ENCODE measurements at places on chromosomes 6 and 20.

DNA sequence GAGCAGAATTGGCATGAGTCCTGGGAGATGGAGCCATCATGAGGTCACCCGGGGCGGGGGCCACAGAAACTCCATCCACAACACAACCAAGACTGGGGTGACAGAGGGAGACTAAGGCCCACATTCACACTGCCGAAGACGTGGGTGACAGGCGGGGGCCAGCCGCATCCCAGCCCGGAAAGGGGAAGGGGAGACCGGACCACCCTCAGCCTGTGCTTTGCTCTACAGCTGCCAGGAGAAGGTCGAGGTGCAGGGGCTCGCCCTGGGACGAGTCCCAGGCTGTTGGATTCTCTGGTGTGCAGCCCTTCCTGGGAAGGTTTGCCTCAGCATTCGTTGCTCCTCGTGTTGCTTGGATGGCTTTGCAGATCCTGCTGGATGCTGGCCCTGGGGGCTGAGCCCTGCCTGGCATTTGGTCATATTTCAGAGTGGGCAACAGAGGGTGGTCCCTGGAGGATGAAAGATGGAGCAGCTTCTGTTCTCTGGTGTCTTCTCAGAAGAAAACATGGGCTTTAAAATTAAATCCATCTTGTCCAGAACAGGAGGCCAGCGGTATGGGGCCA is 328.9 kb downstream of the TAF4 start:
- no peak for DNase-seq

DNA sequence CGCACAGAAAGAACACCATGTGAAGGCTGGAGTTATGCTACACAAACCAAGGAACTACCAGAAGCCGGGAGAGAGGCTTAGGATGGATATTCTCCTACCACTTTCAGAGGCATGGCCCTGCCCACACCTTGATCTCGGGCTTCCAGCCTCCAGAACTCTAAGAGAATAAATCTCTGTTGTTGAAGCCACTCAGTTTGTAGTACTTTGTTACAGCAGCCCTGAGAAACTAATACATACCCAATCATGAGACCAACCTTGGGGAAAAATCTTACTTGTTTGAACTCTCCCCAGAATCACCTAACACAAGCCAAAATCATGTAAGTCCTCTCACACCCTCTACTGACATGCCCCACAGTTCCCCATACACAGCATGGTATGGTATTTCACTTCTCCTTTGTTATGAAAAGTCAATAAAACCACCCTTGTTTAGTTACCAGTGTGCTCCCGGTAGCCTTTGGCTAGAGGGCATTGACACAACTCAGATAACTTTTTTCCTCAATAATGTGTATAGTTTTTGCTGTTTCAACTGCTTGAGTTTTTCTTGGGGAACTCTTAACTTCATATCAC is 40.7 kb upstream of the SLC2A12 start:
- no peak for DNase-seq

- DNase-seq: no peak
Measured at GRCh38 chr6:161261325-161261724, 12.5 kb downstream of the AGPAT4 start.

DNA sequence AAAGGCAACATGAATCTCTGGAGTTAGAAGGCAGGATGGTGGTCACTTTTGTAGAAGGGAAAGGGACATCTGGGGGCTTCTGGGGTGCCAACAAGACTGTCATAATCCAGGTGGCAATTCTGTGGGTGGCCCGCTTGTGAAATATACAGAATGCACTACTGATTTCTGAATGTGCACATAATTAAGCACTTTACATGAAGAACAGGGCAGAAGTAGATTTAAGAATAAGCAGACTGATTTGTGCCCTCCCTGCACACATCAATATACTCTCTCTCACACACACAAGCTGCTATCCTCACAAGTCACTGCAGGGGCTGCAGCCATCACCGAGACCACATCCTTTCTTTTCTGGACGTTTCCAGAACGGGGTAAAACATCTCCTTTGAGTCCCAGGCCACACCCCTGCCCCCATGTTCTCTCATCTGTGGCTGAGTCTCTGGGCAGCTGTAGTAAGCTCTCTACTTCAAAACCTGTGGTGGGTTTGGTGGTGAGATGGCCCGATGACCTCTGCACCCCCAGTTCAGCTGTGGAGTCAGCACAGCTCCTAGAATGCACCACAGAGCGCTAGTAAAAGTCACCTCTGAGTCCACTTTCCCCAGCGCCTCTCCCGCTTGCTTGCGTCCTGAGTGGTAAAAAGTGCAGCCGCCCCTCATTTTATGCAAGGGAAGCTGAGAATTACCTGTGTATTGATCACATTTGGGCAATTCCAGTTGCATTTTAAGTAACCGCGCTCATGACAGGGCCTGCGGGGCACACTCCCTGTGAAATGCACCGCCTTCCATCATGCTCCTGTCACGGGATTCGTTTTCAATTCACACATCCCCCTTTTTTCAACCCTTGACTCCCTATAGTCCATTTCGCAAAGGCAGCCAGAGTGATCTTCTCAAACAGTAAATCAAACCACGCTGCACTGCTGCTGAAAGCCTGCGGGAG is 115.5 kb downstream of the NFATC2 start:
- no peak for DNase-seq

DNA sequence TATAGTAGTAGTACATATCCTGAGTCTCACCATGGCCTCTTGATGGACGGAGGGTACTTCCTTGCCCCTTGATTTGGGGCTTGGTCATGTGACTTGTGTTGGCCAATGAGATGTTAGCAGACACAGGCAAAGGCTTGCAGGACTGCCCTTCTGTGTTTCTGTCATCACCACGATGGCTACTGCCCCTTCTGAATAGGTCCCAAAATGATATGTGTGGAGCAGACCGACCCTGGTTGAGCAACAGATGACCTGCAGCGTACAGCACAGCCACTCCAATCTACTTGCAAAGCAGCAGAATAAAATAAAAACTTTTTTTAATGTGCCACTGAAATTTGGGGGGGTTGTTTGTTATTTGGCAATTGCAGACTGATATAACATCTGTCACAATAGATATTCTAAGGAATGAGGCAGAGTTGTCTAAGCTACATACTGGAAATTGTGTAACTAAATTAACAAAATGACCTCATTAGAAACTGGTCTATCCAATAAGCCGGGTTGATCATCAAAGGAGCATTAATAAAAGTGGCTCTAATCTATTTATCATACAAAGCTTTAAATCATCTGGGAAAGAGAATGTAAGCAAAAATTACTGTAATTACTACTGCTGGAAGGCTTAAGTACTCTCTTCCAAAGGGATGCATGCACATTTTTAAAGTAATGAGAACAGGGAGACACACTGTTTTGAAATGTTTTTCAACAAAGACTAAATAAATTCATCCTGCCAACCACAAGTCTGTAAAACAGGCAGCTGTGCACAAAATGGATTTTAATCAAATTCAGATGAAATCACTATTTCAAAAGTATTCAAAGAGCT is 209.5 kb downstream of the KIF16B start:
- DNase-seq: no peak

DNA sequence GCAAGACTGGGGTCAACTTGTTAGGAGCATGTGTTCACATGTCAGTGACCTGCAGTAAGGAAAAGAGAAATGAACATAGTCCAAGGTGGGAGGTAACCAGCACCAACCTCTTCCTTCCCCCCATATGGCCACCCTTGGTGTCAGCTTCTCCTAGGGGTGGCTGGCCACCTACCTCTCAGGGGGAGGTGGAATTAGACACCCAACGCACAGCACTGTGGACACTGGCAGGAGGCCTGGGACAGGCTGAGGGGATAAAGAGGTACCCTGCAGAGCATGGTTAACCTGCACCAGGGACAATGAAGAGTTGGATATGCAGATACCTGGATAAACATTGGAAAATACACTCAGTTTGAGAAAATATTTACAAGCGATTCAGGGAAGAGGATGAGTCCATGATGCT is 84.5 kb downstream of the IYD start:
- DNase-seq: no peak

DNA sequence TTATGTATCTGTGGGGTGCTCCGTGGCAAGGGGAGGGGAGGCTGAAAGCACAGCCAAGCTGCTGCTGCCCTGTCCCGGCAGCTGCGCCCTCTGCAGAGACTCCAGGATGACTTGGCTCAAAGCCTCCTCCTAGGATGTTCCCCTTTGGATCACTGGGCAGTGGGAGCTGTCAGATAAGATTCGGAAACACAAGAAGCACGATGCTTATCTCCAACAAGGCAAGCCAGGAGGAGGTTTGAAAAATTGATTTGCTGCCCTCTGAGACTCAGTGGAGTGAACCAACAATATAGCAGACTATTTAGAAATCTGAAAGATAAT is 776.4 kb downstream of the C6orf118 start:
- no peak for DNase-seq

All from NCI-H2081 (cell line).